ENCODE measurements at places on chromosomes 7 and 10. TPM values are rescaled to one million over a fixed set of nuclear protein-coding genes. Genes with fewer than 3 reads are reported as not detected.

- no peak overlapping the region for H3K27ac ChIP-seq
- H3K4me1 ChIP-seq, result no peaks in the 10 kb centered on the region
- H3K4me3 ChIP-seq, result no peak overlapping the region
Observed at GRCh38 chr7:33946094-33946699, 40.9 kb downstream of the BMPER start.

- H3K27ac ChIP-seq, result peak within 1 kb of the TSS; percentile 47
- H3K4me3 ChIP-seq, result peak within 1 kb of the TSS; percentile 82
- no peaks in the 10 kb centered on the region for H3K27me3 ChIP-seq
- peaks cover 4% of the 10 kb centered on the region for H3K36me3 ChIP-seq
Observed at GRCh38 chr10:98446661-98447221, at the start of gene HPS1. Gene HPS1 (minus strand): TSS chr10:98446935. CDS start chr10:98443240, 3,695 bp downstream.

GRCh38 chr7:103929901-103930311 is 59.6 kb downstream of the RELN start:
- no peak for DNase-seq
- H3K27me3 ChIP-seq, result 0 out of 2 replicates have a peak, but pooled peaks cover 4% of the 10 kb centered on the region
- H3K4me3 ChIP-seq, result no peak overlapping the region

ACTA2 gene
- total RNA-seq, result 5.3 TPM

DNA sequence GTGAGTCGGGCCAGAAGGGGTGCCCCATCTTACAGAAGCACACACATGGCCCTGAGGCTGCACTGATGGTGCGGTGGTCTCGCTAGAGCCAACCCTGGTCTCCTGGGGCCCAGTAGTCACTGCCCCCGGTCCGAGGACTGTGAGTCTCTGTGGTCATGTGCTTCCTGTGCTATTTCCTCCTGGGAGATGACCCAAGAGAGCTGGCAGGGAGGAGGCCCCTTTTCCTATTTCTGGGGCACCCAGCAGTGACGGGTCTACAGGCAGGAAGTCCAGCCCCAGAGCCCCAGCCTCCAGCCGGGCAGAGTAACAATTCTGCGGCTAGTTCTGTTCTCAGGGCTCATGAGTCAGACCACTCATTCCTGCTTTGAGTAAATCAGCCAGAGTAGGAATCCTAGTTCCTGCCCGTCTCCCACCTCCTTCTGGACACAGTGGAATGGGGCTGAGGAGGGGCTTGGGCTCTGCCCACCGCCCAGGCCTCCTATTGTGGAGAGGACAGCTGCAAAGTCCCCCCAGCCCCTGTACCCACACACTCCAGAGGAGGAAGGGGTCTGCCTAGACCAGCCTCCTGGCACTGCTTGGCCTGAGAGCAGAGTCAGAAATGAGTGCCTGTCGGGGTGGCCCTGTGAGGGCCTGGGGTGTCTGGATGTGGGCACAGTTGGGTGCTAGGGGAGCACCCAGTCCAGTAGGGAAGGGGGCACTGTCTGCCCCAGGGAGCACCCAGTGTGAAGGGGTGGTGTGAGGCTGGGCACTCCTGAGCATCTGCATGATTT is 80.5 kb upstream of the PPIF start:
- no peaks in the 10 kb centered on the region for H3K36me3 ChIP-seq
- no peak overlapping the region for H3K27ac ChIP-seq
- no peak overlapping the region for H3K4me3 ChIP-seq
- no peaks in the 10 kb centered on the region for H3K27me3 ChIP-seq
- DNase-seq, result no peak

DNA sequence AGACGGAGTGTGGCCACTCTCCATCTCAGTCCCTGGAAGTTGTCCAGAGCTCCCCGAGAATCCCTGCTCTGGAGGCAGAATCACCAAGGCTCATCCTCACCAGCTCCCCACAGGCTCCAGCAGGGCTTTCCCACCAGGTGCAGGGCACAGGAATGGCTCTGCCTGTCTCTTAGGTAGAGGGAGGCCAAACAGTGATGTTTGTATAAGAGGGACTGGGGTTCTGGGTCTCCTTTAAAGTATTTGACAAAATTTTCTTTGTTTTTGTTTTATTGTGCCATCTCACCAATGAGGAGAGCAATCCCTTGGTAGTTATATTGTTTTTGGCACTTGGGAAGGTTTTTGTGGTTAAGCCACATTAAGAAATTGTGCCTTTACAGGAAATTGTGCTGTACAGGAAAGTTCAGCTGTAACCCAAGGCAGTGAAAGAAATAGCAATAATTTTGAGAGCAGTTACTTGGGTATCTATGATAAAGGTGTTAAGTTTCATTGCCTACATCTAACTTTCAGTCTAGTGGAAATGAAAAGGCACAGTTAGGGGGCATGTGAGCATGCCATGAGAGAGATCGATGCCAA is 219.3 kb upstream of the PRSS58 start:
- no peak overlapping the region for H3K4me3 ChIP-seq
- H3K27ac ChIP-seq, result no peak overlapping the region
- DNase-seq, result no peak
- H3K4me1 ChIP-seq, result peaks cover 16% of the 10 kb centered on the region
- H3K36me3 ChIP-seq, result no peaks in the 10 kb centered on the region

DNA sequence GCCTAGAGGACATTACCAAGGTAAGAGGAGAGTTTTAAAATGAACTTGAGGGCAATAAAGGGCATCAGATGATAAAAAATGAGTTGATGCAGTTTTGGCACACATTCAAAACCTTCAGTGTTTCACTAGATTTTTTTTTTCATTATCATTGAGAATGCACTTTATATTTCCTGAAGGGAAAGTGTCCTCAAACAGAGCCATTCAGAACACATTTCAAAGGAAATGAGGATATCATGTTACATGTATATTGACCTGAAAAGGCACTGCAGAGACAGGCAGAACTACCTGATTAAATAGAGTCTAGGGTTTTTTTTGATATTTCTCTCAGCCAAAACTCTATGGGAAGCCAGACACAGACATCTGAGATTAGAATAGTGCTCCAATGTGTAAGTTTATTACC is 454.0 kb downstream of the NEBL start:
- no peak overlapping the region for H3K27ac ChIP-seq
- no peak overlapping the region for H3K4me3 ChIP-seq
- H3K4me1 ChIP-seq, result no peaks in the 10 kb centered on the region

- no peaks in the 10 kb centered on the region for H3K27me3 ChIP-seq
- H3K4me3 ChIP-seq, result no peak overlapping the region
- DNase-seq, result no peak
- no peaks in the 10 kb centered on the region for H3K4me1 ChIP-seq
Observed at GRCh38 chr10:33046792-33047191, 88.8 kb upstream of the ITGB1 start.

HKDC1 gene
- 173 TPM for total RNA-seq

GRCh38 chr10:266974-267425 is 131.7 kb downstream of the ZMYND11 start:
- DNase-seq, result peak; percentile 9
- no peak overlapping the region for H3K4me3 ChIP-seq
- H3K27ac ChIP-seq, result no peak overlapping the region
- H3K36me3 ChIP-seq, result no peaks in the 10 kb centered on the region

DGKI gene
- 0.41 TPM for total RNA-seq

GRID1 gene
- total RNA-seq, result not detected

TMEM243 gene
- total RNA-seq, result 24.6 TPM

- H3K4me3 ChIP-seq, result no peak overlapping the region
- no peaks in the 10 kb centered on the region for H3K36me3 ChIP-seq
- peaks cover 14% of the 10 kb centered on the region for H3K27me3 ChIP-seq
- DNase-seq, result no peak
- no peaks in the 10 kb centered on the region for H3K4me1 ChIP-seq
Observed at GRCh38 chr10:123848564-123849457, 42.8 kb downstream of the CPXM2 start.
